ENCODE measurements at places on chromosomes 5 and 9. TPM values are rescaled to one million over a fixed set of nuclear protein-coding genes. Genes with fewer than 3 reads are reported as not detected.

PCDHA11 gene
- polyA plus RNA-seq: not detected

PCDHGA5 gene
- 1.4 TPM for polyA plus RNA-seq

SLC4A9 gene
- polyA plus RNA-seq: not detected

FOXI1 gene
- not detected for polyA plus RNA-seq

TIMD4 gene
- not detected for polyA plus RNA-seq

PCDHB6 gene
- polyA plus RNA-seq: 0.21 TPM

All from AG04450 (cell line).